ENCODE measurements at places on chromosomes 2 and 18.
A peak's percentile ranks its signal among the peaks of the same experiment; 100 is the strongest.

DNA sequence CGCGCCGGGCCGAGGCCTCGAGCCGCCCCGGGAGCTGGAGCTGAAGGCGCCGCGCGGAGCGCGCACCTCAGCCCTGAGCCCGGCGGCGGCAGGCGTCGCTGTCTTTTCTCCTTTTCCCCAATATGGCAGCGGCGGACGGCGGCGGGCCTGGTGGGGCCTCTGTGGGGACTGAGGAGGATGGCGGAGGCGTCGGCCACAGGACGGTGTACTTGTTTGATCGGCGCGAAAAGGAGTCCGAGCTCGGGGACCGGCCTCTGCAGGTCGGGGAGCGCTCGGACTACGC, 369 bp downstream of the SMCHD1 start:
- no peak for DNase-seq

- peak; percentile 76 for DNase-seq
Observed at GRCh38 chr2:43219383-43220228, 6.8 kb downstream of the ZFP36L2 start.

DNA sequence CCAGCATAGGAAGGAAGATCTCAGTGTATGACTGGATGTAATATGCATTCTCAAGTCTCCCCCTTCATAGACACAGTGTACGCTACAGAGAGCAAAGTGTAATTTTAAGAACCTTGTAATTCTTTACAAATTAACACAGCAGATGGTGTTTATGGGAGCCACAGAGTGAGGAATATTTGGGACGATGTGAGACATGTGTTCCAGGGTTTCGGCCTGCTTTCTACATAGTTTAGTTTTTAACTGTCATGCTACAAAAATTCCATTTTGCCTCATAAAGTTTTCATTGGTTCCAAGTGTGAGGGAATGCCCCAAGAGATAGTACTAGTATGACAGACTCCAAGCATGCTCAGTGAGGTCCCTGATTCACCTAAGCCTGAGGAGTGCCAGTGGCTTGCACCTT, 76.2 kb upstream of the LRRTM1 start:
- DNase-seq, result no peak

GRCh38 chr2:78154586-78154985, 632.4 kb upstream of the LRRTM4 start:
- DNase-seq, result no peak

DNA sequence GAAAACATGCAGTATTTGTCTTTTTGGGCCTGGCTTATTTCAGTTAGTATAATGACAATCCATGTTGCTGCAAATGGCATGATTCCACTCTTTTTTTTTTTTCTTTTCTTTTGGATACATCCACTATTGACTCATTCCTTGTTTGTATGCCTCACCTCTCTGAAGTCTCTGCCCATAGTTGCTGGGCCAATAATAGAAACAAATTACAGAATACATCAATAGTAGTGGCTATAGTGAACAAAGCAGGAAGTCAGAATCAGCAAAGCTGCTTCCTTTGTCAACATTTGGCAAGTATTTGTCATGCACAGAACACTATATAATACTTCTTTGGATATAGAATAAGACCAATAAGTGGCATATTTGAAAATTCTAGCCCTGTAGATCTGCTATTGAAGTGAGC, 609.7 kb downstream of the STK39 start:
- DNase-seq, result no peak

- DNase-seq, result no peak
Observed at GRCh38 chr2:41955316-41956043, 92.3 kb upstream of the PKDCC start.

GRCh38 chr18:70640336-70640887, 351.6 kb downstream of the SOCS6 start:
- DNase-seq, result no peak

DNA sequence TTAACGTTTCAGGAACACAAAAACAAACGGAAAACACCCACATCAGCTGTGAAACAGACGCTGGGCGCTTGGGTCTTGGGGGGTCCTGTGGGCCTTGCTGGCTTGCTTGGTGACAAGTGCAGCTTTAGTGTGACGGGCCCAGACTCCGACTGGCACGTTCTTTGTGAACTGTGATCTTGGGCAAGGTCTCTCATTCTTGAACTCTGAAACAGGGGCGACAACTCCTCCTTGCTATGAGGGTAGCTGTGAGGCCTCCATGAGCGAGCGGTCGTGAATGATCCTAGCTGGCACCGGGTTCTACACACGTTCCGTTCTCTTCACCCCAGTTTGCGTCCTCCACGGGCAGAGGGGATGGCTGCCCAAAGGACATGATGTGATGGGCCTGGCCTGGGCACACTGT, 8.7 kb upstream of the COLEC11 start:
- DNase-seq, result no peak

DNA sequence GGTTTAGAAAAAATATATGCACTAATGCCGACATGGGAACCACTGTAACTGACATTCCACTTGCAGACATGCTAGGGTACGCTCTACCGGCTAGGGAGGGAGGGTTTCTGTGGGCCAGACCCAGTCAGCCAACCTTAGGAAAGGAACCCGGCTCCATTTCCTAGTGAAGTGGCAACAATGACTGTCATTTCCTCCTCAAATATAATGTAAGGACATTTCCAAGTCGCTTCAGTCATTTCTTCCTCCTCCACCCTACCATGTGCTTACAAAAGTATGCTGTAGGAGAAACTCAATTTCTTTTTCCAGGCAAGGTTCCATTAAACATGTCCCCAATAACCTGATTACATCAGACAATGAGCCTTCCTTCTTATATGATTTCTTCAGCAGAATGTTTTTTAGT, 64.3 kb upstream of the PSMD14 start:
- DNase-seq, result peak; percentile 37
